ENCODE measurements at places on chromosomes 11 and 22.

- DNase-seq = peak; percentile 29
These were observed 7.5 kb downstream of the TCF20 start for GRCh38 chr22:42262964-42263363.

DNA sequence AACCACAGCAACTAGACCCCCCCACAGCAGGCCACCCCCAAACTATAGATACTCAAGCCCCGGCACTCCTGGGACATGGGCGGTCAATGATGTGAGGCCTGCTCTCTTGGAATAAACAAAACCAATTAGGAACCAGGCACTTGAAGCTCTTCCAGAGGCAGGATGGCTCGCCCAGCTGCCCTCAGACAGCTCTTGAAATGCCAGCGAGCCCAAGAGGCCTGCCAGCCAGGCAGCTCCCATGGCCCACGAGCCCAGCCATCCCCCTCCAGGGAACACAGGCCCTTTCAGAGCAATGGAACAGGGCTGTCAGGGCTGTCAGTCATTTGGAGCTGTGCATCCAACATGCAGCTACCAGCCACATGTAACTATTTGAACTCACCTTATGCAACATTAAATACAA is 34.0 kb upstream of the TFIP11 start:
- DNase-seq = no peak

DNA sequence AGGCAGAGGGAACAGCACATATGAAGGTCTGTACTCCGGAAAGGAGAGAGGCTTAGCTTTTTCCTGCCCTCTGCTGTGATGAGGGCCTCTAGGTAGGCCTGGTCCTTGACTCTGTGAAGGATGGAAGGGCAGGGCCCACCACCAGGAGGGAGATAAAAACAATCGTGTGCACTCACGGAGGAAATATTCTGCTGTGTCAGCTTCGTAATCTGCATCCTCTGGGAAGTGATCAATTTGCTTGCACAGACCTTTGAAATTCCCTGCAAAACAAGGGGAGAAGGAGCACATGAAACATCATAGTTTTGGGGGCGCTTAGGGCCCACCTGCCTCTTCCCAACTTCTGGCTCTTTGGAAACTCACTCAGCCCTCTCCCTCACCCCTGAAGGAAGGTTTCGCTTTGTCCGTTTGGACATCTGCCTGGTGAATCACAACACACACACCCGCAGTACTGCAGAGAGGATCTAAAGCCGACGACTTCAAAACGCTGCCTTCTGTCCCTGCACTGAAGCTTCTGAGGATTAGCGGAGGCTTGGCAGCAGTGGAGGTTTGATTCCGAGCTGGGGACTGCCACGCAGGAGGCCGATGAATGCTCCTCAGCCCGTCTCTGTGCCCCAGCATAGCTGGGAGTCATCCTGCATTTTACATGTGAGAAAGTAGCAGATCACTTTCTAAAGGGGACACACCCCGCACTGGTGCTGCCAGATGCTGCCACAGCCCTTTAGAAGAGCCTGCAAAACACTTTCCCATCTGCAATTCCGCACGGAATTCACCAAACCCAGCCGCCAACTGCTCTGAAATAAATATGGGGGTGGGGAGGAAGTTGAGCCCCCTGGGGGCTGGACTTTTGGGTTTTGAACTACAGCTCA is 58.6 kb upstream of the EIF3D start:
- DNase-seq = no peak

GRCh38 chr11:111922803-111923202 is 4.1 kb downstream of the C11orf52 start:
- DNase-seq = no peak

All from CD4-positive, alpha-beta T cell treated with Interleukin-17A for 4 hours (primary cell).